Myocyte (in vitro differentiated cells): ENCODE measurements at places on chromosomes 1 and 21. TPM values are rescaled to one million over a fixed set of nuclear protein-coding genes. Genes with fewer than 3 reads are reported as not detected.

TSSK3 gene
- total RNA-seq = 0.88 and 1.0 TPM in 2 replicates

FBLIM1 gene
- total RNA-seq = 38.8 and 103 TPM in 2 replicates

MYOG gene
- total RNA-seq = 882 and 1,586 TPM in 2 replicates

HSD17B7 gene
- total RNA-seq = 11.7 and 19.8 TPM in 2 replicates

GJB3 gene
- not detected in 2 replicates for total RNA-seq

ST6GALNAC3 gene
- not detected in 2 replicates for total RNA-seq

PLD5 gene
- 0.26 and 0.29 TPM in 2 replicates for total RNA-seq

SPATA17 gene
- 0.26 and 1.6 TPM in 2 replicates for total RNA-seq

TEDDM1 gene
- not detected in 2 replicates for total RNA-seq

C8B gene
- total RNA-seq = not detected in 2 replicates

GBP5 gene
- total RNA-seq = not detected in 2 replicates

SLC41A1 gene
- total RNA-seq = 24.6 and 36.2 TPM in 2 replicates

FAM72B gene
- total RNA-seq = 0.21 and 0.26 TPM in 2 replicates

HEATR1 gene
- 32.1 and 35.5 TPM in 2 replicates for total RNA-seq

ITLN2 gene
- not detected in 2 replicates for total RNA-seq

LMX1A gene
- not detected in 2 replicates for total RNA-seq

ALDH9A1 gene
- 175 and 200 TPM in 2 replicates for total RNA-seq

IFFO2 gene
- 12.4 and 16.2 TPM in 2 replicates for total RNA-seq
